ENCODE measurements at places on chromosomes 7 and 10. TPM values are rescaled to one million over a fixed set of nuclear protein-coding genes. Genes with fewer than 3 reads are reported as not detected.

MYL10 gene
- not detected for total RNA-seq

LRRC18 gene
- not detected for total RNA-seq

AKR1C4 gene
- total RNA-seq: not detected

AS3MT gene
- not detected for total RNA-seq

CAV1 gene
- total RNA-seq: not detected

NDUFB8 gene
- 391 TPM for total RNA-seq

KIF11 gene
- 57.7 TPM for total RNA-seq

FXYD4 gene
- total RNA-seq: not detected

SUN3 gene
- not detected for total RNA-seq

CYP17A1 gene
- not detected for total RNA-seq

UBE2H gene
- 35.5 TPM for total RNA-seq

PBLD gene
- 0.34 TPM for total RNA-seq

AKR1C8 gene
- total RNA-seq: not detected

ATP5MK gene
- total RNA-seq: 382 TPM

PLCE1 gene
- total RNA-seq: 0.07 TPM

HTRA1 gene
- total RNA-seq: not detected

ABCA13 gene
- total RNA-seq: not detected

ZNF239 gene
- 1.8 TPM for total RNA-seq

SEMA3C gene
- not detected for total RNA-seq

SPDYE18 gene
- 0.36 TPM for total RNA-seq

AMZ1 gene
- 0.06 TPM for total RNA-seq

PON3 gene
- 0.45 TPM for total RNA-seq

LRCH4 gene
- 178 TPM for total RNA-seq

ALDH18A1 gene
- 119 TPM for total RNA-seq

FAM180A gene
- not detected for total RNA-seq

MTURN gene
- total RNA-seq: 8.1 TPM

CYP3A7 gene
- total RNA-seq: not detected

AMPH gene
- not detected for total RNA-seq

STEAP1B gene
- total RNA-seq: not detected

TNRC18 gene
- 46.9 TPM for total RNA-seq

CDK5 gene
- 13.0 TPM for total RNA-seq

SLC26A5 gene
- total RNA-seq: not detected

IDI2 gene
- not detected for total RNA-seq

COBL gene
- total RNA-seq: not detected

NME8 gene
- total RNA-seq: not detected

ITGB8 gene
- total RNA-seq: not detected

SKAP2 gene
- total RNA-seq: 7.2 TPM

PDE6C gene
- not detected for total RNA-seq

HSPA12A gene
- not detected for total RNA-seq

ITPRID1 gene
- not detected for total RNA-seq

GIMAP4 gene
- total RNA-seq: 336 TPM

KLF6 gene
- total RNA-seq: 85.2 TPM

GJD4 gene
- total RNA-seq: not detected

JCAD gene
- total RNA-seq: 0.02 TPM

ERVW-1 gene
- 0.23 TPM for total RNA-seq

HOXA1 gene
- 0.16 TPM for total RNA-seq

ANKRD61 gene
- total RNA-seq: not detected

PAX4 gene
- not detected for total RNA-seq

CALML5 gene
- total RNA-seq: not detected

PODXL gene
- 1.3 TPM for total RNA-seq
